ENCODE measurements at places on chromosomes 2 and 18. TPM values are rescaled to one million over a fixed set of nuclear protein-coding genes. Genes with fewer than 3 reads are reported as not detected.

DNA sequence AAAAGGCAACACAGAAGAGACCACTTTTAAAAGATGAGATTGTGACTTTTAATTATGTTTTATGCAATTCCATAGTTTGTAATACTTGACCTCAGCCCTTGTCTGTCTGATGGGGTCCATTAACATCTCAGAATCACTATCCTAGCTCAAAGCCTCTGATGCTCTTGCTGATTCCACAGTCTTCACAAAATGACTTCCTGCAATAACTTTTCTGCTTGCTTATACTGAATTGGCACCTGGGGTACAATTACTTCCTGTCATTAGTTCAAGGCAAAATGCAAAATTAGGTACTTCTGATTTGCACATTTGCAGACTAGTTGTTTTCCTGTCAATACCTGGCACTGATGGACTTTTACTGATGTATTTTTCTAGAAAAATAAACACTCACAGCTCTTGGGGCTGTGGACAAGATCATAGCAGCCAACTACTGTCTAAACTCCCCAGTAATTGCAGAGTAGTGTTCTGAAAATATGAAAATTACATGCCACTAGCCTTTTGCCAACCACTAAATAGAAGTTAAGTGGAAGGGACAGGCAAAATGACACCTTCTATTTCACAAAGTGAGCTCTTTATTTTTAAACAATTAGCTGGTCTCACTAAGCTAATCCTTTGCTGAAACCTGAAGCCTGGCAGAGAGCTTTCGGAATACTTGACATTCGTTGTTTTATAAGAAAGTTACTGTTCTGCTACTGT, 129.1 kb downstream of the PIEZO2 start:
- no peaks in the 10 kb centered on the region for H3K36me3 ChIP-seq
- H3K27ac ChIP-seq: no peak overlapping the region
- no peaks in the 10 kb centered on the region for H3K4me1 ChIP-seq
- no peak overlapping the region for H3K4me3 ChIP-seq
- no peaks in the 10 kb centered on the region for H3K27me3 ChIP-seq

GRCh38 chr2:241035142-241035817, 36.9 kb downstream of the SNED1 start:
- DNase-seq: no peak
- H3K27me3 ChIP-seq: no peaks in the 10 kb centered on the region
- peak overlapping the region; percentile 18 for H3K4me3 ChIP-seq

- H3K4me3 ChIP-seq: no peak overlapping the region
- no peaks in the 10 kb centered on the region for H3K36me3 ChIP-seq
- peaks cover 16% of the 10 kb centered on the region for H3K27me3 ChIP-seq
- no peak overlapping the region for H3K27ac ChIP-seq
- H3K4me1 ChIP-seq: no peaks in the 10 kb centered on the region
Measured at GRCh38 chr18:57940166-57940660, 103.8 kb upstream of the NEDD4L start.

GRCh38 chr18:55251254-55251971, 292.2 kb upstream of the CCDC68 start:
- no peak overlapping the region for H3K27ac ChIP-seq
- no peaks in the 10 kb centered on the region for H3K27me3 ChIP-seq
- no peaks in the 10 kb centered on the region for H3K4me1 ChIP-seq
- H3K36me3 ChIP-seq: no peaks in the 10 kb centered on the region

- H3K36me3 ChIP-seq: no peaks in the 10 kb centered on the region
- no peak for DNase-seq
Measured at GRCh38 chr18:42326752-42327151, 371.7 kb downstream of the PIK3C3 start.

GRCh38 chr18:59779979-59780378, 82.8 kb upstream of the CCBE1 start:
- no peak overlapping the region for H3K27ac ChIP-seq
- no peak for DNase-seq
- no peak overlapping the region for H3K4me3 ChIP-seq
- no peaks in the 10 kb centered on the region for H3K36me3 ChIP-seq
- H3K4me1 ChIP-seq: no peaks in the 10 kb centered on the region

DNA sequence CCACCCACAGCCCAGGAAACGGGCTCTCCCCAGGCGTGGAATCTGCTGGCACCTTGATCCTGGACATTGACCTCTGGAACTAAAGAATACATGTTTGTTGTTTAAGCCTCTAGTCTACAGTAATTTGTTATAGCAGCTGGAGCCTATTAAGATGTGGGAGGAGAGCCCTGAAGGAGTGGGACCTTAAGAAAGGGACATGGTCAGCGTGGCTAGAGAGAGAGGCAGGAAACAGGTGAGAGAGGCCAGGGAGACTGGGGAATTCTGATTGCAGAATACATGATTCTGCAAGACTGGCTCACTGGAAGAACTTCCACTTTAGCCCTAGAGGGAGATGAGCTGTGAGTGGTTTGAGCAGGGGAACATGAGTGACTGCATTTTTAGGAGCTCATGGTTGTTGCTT, 83.2 kb downstream of the CD8B2 start:
- H3K4me3 ChIP-seq: no peak overlapping the region
- H3K4me1 ChIP-seq: peaks cover 21% of the 10 kb centered on the region
- no peak for DNase-seq
- H3K27me3 ChIP-seq: no peaks in the 10 kb centered on the region
- no peak overlapping the region for H3K27ac ChIP-seq

DNA sequence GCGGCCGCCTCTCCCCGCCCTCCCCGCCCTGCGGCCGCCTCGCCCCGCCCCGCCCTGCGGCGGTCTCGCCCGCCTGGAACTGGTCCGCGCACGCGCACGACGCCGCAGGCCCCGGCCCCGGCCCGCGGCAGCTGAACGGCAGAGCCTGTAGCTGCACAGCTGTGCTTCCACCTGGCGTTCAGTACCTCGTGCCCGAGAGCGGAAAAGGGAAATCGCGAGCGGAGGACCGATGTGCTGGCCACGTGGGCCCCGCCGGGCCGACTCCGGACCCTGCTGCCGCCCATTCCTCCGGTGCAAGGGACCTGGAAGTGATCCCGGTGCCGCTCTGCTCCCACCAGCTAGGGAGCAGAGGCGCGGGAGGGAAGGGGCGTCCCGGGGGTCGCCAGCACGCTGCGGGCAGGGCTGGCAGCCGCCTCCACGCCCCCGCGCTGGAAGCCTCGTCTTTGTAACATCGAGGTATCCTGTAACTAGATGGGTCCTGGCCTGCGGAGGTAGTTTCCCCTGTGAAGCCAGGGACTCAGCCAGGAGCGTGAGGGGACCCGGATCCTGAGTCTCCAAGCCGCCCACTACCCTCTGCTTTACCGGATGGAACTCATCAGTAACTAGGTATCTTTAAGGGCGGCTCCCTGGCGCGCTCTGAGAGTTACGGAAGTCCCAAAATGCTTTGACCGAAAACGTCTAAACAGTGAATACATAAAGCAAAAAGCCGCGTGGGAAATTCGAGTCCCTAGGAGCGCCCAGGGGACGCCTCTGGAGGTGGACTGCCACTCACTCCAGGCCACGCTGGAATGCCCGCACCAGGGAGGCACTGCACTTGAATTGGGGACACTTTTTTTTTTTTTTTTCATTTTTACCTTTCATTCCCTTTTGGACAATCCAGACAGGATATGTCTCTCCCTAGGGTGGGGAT, 704 bp upstream of the ODC1 start:
- H3K27me3 ChIP-seq: no peaks in the 10 kb centered on the region
- H3K4me3 ChIP-seq: peak overlapping the region; percentile 80
- H3K4me1 ChIP-seq: peaks cover 52% of the 10 kb centered on the region

DNA sequence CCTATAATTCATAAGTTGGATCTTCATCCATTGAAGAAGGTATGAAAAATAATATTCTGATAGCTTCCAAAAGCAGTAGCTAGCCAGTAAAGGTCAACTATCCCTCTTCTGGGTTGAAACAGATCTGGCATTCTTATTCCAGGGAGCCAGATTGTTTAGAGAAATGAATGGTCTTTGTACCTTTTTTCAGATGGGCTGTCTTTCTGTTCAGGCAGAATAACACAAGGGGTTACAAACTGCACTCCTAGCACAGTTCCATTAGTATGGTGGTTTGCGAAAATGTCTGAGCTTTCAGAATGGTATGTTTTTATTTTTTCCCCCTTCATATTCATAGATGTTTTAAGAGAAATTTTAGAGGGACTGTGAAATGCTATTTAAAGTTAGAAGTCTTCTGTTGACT, 47.5 kb upstream of the TMEM178A start:
- H3K36me3 ChIP-seq: no peaks in the 10 kb centered on the region
- peaks cover 27% of the 10 kb centered on the region for H3K27me3 ChIP-seq
- no peak overlapping the region for H3K4me3 ChIP-seq

GRCh38 chr2:160367887-160368286, 125.7 kb downstream of the RBMS1 start:
- no peak overlapping the region for H3K27ac ChIP-seq
- peaks cover 12% of the 10 kb centered on the region for H3K36me3 ChIP-seq
- no peak overlapping the region for H3K4me3 ChIP-seq
- peaks cover 75% of the 10 kb centered on the region for H3K4me1 ChIP-seq
- peak; percentile 14 for DNase-seq
- no peaks in the 10 kb centered on the region for H3K27me3 ChIP-seq

The KIF5C gene
- 18.6 TPM for total RNA-seq

The CHRND gene
- total RNA-seq: not detected

The GALNT13 gene
- total RNA-seq: not detected

The TRIB2 gene
- total RNA-seq: 4.4 TPM

The CAPN14 gene
- total RNA-seq: 1.1 TPM

The NAT8 gene
- total RNA-seq: not detected

The GPR39 gene
- not detected for total RNA-seq
